ENCODE measurements at places on chromosomes 7 and 10.

DNA sequence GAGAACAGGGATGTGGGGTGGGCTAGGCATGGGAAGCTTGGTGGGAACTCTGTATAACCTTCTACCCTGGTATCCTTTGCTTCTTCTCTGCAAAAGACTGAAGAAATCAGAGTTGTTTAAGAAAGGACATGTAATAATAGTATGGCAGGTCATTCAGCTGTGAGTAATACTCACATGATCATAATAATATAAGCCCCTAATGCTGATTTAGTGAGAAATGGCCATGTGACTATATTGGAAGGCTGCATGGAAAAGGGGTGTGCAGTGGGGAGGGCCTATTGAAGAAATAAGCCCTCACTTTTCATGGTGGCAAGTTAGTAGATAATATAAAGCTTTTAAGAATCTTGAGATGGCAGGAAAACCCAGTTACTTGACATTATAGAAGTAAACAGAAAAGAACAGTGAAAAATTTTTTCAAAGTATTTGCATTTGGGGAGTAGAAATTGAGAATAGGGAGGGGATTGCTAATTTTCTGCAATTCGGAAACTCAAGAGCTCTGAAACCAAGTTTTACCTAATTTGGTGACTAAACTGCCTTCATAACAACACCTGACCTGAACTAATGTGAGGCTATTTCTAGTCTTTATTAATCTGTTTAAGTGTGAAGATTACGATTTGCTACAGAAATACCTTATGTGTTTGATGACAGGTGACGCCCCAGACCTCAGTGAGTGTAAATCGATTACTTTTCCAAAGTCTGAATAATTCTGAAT lies 44.4 kb downstream of the ATXN7L1 start:
- DNase-seq = no peak

DNA sequence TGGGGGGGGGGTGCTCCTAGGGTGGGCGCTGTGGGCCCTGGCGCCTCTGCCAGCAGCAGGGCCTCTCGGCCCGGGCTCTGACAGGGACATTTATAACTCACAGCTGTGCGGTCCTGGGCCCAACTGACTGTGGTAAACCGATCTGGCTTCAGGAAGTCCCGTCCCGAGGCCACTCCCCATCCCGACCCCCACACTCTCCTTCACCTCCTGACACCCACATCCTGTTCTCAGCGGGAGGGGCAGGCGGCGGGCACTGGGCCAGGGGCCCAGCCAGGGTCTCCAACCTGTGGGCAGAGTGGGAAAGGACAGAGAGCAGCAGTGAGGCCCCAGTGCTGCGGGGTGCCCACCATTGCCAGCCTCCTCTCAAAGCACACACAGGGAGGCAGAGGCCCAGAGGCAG lies 69.1 kb downstream of the ZMIZ1 start:
- peak; percentile 76 for DNase-seq

DNA sequence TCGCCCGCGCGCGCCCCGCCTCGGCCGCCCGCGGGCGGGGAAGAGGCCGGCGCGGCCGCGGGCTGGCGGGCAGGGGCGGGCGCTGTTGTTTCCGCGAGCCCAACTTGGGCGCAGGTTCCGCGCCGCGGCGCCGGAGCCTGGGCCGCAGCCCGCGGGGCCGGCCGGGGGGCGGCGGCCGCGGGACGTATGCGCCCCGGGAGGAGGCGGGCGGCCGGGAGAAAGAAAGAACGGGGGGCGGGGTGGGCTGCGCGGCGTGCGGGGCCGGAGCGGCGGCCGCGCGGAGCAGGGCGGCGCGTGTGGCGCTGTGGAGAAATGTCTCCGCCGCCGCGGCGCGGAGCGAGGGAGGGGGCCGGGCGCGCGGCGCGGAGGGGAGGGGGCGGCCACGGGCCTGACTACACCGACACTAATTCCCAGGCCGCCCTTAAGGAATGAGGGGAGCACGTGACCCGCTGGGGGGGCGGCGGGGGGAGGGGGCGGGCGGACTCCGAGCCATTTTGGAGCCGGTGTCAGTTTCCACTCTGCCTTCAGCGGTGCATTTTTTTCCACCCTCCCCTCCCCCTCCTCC lies at the start of gene BMI1:
Gene BMI1 (plus strand): TSS at position 509 of the 565 bp plus-strand sequence. CDS start 5,351 bp downstream, outside the sequence.
- peak; percentile 85 for DNase-seq

DNA sequence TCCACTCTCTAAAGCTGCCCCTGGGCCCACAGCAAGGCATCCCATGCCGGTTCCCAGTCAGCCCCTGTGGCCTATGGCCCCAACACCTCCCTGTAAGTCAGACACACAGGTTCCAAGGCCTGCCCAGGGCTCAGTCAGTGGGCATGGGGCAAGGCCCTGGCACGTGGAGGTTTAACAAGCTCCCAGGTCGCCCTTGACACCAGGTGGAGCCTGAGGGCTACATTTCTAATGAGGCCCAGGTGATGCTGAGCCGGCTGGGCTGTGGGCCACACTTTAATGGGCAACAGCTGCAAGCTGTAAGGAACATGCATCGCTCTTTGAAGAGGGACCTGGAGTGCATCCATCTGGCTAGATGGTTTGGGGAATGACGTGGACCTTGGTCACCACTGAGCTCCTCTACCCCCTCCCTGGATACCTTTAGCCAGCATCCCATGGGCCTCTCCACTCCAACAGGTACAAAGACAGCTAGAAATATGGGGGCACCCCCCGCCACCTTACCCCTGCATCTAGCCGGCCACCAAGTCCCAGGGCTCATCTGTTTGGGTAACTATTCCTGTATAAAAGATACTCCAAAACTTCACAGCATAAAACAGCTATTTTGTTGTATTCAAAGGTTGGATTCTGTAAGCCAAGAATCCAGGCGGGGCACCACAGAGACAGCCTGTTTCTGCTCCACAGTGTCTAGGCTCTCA lies 122.5 kb downstream of the OAT start:
- no peak for DNase-seq

DNA sequence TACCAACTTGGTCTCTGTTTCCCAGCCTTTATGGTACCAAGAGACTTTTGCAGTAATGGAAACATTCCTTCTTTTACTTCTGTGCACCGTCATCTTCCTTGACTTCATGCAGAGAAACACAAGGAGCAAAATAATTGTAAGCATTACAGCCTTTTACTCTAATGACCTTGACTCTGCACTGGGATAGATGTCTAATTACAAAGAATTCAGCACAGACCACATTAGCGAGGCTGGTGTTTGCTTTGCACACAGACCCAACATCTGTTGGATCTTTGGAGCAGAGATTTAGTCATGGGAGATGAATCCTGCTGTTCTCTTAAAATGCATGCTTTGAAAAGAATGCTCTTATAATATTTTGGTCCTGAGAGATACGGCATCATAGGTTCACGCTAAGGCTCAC lies 261.6 kb downstream of the TWIST1 start:
- no peak for DNase-seq

- no peak for DNase-seq
Observed at GRCh38 chr10:122290833-122291532, 19.9 kb downstream of the BTBD16 start.

- DNase-seq = no peak
Observed at GRCh38 chr10:84296091-84296981, 32.1 kb upstream of the CCSER2 start.

- no peak for DNase-seq
Observed at GRCh38 chr7:155557778-155558177, 11.4 kb upstream of the CNPY1 start.
